ENCODE measurements at places on chromosomes 12 and 14. TPM values are rescaled to one million over a fixed set of nuclear protein-coding genes. Genes with fewer than 3 reads are reported as not detected.

The HHIPL1 gene
- 3.1 TPM for total RNA-seq

- no peaks in the 10 kb centered on the region for H3K4me1 ChIP-seq
- DNase-seq, result no peak
- no peaks in the 10 kb centered on the region for H3K27me3 ChIP-seq
- no peaks in the 10 kb centered on the region for H3K36me3 ChIP-seq
- no peak overlapping the region for H3K4me3 ChIP-seq
- no peak overlapping the region for H3K27ac ChIP-seq
Observed at GRCh38 chr14:91521061-91521640, 11.0 kb upstream of the PPP4R3A start.

- H3K4me3 ChIP-seq, result no peak overlapping the region
- no peaks in the 10 kb centered on the region for H3K4me1 ChIP-seq
- H3K27ac ChIP-seq, result no peak overlapping the region
Observed at GRCh38 chr12:5022025-5022424, 21.7 kb upstream of the KCNA5 start.

DNA sequence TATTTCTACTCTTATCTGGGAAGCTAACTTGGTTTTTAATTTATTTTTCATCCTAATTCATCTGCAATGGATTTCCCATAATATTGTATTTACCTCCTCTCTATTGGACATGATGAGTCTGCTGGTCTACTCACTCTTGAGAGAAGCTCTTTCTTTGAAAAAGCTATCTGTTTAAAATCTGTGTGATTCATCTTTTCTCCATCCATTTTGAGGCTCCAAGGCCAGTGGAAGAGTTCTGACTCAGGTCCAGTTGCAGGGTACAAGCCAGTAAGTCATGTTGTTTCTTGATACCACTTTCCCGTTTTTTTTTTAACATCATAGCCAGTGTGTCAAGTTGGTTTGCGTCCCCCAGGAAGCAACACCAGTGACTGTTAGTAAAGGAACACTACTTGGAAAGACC lies 160.3 kb upstream of the BMP4 start:
- H3K4me3 ChIP-seq, result no peak overlapping the region
- no peak for DNase-seq
- H3K4me1 ChIP-seq, result no peaks in the 10 kb centered on the region
- no peak overlapping the region for H3K27ac ChIP-seq
- H3K36me3 ChIP-seq, result no peaks in the 10 kb centered on the region

GRCh38 chr14:75032939-75033338 lies 18.3 kb downstream of the MLH3 start:
- H3K27ac ChIP-seq, result no peak overlapping the region
- no peaks in the 10 kb centered on the region for H3K4me1 ChIP-seq
- DNase-seq, result no peak
- no peaks in the 10 kb centered on the region for H3K27me3 ChIP-seq
- H3K36me3 ChIP-seq, result peaks cover 28% of the 10 kb centered on the region
